ENCODE measurements at places on chromosomes 7 and 10.

GRCh38 chr7:85479918-85480643 is 293.2 kb upstream of the SEMA3D start:
- peak; percentile 33 for DNase-seq

GRCh38 chr10:28202941-28203352 is 99.9 kb downstream of the MPP7 start:
- no peak for DNase-seq

GRCh38 chr7:22190736-22191135 is 166.2 kb downstream of the RAPGEF5 start:
- no peak for DNase-seq

DNA sequence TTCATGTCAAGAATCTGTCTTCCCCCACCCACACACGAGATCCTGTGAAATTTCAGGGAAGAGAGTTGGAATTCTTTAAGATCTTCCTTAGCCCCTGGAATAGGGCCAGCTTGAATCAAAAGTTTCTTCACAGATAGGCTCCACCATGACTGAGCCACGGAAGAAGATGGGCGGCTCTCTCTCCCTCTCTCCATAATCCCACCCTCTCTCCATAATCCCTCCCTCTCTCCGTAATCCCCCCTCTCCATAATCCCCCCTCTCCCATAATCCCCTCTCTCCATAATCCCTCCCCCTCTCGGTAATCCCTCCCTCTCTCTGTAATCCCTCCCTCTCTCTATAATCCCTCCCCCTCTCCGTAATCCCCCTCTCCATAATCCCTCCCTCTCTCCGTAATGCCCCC is 20.4 kb downstream of the SHH start:
- no peak for DNase-seq

DNA sequence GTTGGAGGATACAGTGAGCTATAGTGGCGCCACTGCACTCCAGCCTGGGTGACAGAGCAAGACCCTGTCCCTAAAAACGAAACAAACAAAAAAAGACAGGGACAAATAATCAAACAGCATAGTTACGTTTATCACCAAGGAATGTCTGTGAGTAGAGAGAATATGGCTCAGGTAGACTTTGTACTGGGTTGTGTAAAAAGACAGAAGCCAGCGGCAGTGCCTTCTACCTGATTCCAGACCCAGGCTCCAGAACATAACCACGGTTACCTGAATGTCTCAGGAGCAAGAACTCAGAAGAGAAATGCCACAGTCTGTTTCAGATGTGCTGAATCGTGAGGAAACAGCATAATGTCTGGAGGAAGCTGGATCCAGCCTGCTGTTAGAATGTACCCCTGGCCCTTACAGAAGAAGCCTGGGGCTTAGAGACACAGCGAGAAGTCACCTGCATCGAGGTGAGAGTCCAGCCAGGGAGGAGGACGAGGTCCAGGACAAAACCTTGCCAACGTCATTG is 60.9 kb upstream of the KAT6B start:
- DNase-seq = no peak

- DNase-seq = no peak
Measured at GRCh38 chr7:129210256-129210988, 14.4 kb upstream of the AHCYL2 start.

- no peak for DNase-seq
Measured at GRCh38 chr7:151137076-151137675, 30.3 kb downstream of the GBX1 start.

DNA sequence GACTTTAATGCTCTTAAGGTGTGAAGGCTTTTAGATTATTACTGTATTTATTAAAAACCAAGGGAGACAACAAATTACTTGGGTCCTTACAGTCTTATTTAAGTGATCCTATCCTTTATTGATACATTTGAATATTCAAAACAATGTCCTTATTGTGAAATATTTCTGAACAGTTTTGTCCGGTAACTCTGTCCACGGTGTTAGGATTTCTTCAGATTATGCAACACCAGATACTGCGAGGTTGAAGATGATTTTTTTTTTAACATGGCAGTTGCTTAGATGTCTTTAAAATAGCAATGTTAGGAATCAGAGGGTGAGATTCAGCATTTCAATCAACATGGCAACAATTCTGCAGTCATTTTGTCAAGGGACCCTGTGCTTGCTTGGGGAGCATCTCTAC is 176.5 kb downstream of the CSTF2T start:
- DNase-seq = no peak

DNA sequence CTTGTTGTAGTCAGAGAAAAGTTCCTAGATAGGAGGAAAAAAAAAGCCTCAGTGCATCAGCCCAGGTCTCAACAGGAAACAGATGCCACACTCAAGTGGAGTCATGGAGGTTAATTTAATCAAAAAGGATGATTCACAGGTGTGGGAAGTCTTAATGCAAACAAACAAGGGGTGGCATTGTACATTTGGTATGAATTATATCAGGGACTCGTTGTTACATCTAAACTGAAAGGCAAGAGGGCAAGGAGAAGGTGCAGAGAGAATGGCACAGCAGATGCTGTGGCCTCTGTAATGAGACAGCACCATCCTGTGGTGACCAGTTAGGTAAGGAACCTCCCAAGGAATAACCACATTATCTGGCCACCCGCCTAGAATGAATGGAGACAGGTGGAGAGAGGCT is 133.7 kb downstream of the PTPRZ1 start:
- no peak for DNase-seq

- DNase-seq = no peak
Measured at GRCh38 chr7:30929686-30930085, 18.0 kb downstream of the AQP1 start.

DNA sequence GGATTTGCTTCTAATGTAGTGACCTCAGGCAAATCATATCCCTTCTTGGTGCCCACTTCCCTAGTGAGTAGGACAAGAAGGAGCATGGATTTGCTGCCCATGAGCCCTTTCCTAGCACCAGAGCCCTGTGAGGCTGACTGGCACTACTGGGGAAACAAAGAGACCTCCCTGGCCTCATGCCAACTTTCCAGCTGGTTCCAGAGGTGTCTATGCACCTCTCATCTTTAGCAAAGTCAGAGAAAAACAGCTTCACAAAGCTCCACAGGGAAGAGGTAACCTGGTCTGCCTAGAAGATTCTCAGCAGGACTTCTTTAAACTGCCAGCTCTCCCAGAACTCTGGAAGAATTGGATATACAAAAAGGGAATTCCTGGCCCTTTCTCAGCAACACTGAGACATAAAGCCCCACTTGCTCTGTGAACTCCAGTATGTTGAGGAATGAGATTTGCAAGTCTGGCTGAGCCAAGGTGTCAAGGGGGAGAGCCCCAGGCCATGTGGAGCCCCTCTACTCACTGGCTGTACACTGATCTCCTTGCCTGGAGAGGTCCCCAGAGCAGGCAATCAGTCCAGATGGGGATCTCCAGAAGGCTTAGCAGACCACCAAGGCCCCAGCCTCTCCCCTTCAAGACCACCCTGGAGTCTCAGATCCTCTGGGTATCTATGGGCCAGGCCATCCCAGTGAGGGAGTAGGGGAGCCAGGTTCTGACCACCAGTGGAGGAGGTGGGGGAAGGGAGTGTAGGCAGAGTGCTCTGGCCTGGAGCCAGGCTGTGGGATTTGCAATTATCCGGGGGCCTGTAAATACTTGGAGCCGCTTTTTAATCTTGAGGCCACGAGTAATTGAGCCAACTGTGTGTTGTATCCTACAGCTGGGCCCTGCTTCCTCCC is 24.4 kb upstream of the RBM20 start:
- DNase-seq = no peak

GRCh38 chr10:102564209-102564834 is 60.5 kb downstream of the SUFU start:
- no peak for DNase-seq

- no peak for DNase-seq
Measured at GRCh38 chr7:129160161-129160905, 15.8 kb downstream of the TSPAN33 start.

DNA sequence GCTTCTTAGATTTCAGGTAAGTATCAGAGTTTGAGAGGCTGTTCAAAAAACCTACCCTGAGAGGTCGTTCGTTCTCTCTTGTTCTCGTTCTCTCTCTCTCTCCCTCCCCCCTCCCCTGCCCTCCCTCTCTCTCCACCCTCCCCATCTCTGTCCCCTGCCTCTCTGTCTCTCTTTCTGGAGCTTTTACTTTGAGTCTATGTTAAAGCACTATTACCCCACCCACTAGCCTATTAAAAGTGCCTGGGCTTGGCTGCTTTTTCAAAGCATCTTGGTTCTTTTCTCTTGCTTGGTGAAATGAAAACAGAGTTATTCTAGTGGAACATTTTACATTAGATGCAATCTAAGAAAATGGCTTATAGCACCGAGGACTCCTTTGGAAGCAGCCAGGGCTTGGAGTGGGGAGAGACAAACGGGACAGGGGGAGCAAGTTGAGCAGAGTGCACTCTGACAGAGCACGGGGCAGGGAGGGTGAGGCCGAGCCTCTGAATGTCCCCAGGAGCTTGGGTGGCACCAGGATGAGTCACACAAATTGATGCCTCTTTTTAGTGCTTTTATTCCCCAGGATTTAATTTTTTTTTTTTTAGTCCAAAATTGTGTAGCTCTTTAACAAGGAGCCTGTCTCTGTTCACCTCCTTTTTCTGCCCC is 134.3 kb downstream of the CFAP58 start:
- no peak for DNase-seq

DNA sequence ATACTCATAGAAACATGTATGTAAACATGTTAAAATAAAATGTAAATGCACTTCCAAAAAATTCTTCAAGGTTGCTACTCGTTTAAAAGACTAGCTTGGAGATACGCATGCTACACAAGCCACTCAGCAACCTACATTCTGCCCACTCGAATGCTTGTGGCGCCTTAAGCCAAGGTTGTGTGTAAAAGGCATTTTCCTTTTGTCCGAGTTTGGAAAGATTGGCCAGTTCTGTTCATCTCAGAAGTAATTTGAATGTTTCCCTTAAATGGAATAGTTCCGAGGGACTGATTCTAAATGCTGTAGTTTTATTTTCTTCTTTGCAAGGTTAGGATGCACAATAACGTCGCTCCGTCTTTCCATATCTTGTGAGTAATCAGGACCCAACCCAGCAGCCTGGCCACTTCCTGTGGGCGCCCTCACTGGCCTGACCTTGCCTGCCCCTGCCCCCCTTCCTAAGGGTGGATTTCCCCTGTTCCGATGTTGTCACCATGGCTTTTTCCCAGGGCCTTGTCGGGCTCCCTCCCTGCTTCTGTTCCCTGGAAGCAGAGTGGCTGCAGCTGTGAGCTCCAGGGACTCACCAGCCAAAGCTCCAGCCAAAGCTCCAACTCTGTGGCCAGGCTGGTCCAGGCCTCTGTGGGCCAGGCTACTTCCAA is 70.6 kb downstream of the PTPRE start:
- no peak for DNase-seq

DNA sequence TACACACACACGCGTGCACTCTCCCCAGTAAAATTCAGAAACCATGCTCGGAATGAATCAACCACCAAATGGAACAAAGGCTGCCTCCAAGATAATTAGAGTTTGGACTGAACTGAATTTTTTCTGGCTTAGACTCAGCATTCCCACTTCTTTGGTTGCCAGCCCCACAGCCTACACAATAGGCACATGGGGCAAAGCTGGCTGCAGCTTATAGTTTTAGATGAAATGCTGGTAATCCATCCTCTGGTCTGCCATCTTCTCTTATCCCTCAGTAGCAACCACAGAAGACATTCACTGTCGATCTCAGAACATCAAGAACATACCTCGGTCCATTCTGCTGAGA is 44.2 kb downstream of the PDE1C start:
- no peak for DNase-seq

DNA sequence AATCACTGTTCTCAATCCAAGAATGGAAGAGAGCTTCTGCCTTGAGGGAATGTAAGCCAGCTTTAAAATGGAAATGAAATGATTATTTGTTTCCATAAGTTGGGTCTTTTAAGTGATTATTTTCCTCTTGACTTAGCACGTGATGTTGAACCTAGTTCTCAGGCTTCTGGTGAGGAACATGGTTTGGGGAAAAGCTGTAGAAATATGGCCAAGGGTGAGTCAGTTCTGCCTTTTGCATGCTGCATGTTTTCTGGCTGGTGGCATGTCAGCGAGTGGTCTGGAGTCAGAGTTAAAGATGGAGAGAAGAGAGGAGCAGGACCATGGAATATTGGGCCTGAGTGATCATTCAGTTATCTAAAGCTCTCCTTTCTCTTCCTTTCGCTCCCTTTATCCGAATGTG is 54.0 kb downstream of the DNAH11 start:
- DNase-seq = no peak

DNA sequence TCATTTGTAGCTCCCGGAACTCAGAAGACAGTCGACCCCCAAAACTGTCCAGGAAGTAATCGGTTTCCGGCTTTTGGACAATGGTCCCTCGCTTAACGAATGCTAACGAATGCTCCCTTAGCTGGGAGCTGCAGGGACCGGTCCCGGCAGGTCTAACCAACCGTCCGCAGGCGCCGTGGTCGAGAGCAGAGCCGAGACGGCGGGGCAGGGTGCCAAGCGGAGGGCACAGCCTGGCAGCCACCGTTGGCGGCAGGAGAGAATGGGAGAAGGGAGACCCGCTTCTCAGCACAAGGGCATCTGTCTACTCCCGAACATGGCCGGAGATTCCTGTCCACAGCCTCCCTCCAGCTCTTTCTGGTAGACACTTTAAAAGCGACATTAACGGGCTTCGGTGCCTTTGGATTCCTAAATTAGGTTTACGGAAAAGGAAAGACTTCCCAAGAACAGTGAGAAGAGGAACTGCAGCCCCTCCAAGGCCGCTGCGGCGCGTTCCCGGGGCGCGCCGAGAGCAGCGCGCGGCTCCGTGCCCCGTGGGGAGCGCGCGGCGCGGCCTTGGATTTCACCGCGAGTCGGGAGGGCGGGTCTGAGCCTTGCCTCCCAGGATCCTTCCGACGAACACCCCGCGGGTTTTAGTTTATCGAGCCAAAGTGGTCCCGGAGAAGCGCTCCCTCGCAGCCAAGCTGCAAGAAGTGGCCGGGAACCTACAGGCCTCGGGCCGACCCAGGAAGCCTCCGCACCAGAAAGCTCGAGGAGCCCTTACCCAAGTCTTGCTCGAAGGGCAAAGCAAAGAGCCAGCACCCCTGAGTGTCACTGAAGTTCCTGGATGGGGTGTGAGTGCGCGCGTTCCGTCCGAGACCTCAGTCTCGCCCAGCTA is 3.6 kb upstream of the TBX20 start:
- DNase-seq = no peak

DNA sequence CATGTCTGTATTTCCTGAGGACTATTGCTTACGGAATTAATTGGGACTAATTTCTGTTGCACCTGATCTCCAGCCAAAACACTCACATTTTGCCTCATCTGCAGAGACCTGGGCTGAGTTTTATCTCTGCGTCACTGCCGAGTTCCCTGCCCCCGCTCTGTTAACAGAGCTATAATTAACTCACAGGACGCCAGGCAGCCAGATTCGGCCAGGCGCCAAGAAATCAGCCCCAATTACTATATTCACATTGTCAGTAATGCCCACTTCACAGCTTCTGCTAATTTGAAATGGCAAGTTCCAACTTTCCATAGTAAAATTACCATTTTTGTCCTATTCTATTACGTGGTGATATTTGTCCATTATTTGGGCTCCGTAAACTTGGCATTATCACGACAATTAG is 130.5 kb downstream of the CUX1 start:
- DNase-seq = no peak

Measured in AG04449 (cell line).